ENCODE measurements at places on chromosomes 3 and 15.

- DNase-seq, result no peak
These were observed 65.2 kb downstream of the MYLK start for GRCh38 chr3:123818921-123819429.

DNA sequence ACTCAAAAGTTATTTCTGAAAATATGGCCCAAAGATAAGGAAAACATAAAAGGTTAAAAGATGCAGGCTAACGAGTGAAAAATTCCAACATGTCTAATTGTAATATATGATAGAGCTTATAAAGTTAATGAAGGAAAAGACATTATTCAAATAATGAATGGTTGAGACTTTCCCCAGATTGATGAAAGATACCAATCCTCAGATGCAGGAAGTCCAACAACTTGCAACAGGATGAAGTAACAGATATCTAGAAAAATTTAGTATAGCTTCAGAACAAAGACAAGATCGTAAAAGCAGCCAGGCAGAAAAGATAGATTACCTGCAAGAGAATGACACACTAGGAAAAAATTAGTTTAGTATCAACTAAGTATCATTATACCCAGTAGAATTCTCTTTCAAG, 546.4 kb upstream of the PPP2R3A start:
- DNase-seq, result no peak

DNA sequence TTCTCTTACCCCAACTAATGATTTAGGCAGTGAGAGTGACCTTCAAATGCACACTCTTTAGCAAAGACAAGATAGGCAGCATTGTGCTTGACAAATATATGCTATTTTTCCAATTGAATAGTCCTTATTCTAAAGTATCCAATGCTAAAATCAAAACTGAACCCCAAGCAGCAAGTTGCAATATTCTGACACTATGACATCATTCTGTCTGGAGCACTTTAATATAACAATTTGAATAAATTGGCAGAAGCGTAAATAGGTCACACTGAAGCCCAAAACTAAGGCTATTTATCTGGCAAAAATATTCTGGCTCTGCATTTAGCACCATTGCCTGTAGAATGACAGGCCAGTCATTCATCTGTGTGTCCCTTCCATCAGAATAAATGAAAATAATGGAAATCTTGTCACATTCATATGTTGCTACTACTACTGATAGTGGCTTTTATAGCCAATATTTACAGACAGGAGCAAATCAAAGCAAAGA, 2.9 kb downstream of the CBLB start:
- DNase-seq, result no peak

- no peak for DNase-seq
These were observed 15.1 kb downstream of the PDZRN3 start for GRCh38 chr3:73609655-73610054.

- DNase-seq, result no peak
These were observed 7.3 kb upstream of the CHCHD6 start for GRCh38 chr3:126696701-126697267.

GRCh38 chr15:33086500-33087121, 107.9 kb downstream of the FMN1 start:
- no peak for DNase-seq

DNA sequence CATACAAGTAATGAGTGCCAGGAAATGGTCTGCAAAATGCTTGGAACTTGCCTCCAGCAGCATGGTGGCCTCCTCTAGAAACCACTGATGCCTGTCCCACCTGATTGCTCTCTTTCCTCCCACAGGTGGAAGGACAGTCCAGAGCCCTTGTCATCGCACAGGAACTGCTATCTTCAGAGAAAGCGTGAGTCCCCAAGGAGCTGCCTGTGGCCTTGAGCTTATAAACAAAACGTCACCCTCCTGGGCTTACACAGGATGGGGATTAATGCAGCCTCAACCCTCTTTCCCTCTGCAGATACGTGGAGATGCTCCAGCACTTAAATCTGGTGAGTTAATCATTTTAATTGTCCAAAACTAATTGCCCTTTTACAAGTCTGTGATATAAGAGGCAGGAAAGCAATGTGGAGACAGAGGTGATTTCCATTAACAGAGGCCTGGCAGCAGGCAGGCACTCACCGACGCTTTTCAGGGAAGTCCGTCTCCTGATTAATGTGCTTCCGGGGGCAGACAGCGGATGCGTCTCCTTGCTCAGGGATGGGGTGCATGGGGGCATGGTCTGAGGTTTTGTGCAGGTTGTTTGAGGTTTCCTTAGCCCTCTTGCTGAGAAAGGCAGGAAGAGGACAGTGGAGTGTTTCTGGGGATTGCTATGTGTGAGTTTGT, 61.8 kb downstream of the FGD5 start:
- DNase-seq, result no peak

- DNase-seq, result peak; percentile 94
These were observed 162.0 kb downstream of the KLF13 start for GRCh38 chr15:31488437-31489204.

DNA sequence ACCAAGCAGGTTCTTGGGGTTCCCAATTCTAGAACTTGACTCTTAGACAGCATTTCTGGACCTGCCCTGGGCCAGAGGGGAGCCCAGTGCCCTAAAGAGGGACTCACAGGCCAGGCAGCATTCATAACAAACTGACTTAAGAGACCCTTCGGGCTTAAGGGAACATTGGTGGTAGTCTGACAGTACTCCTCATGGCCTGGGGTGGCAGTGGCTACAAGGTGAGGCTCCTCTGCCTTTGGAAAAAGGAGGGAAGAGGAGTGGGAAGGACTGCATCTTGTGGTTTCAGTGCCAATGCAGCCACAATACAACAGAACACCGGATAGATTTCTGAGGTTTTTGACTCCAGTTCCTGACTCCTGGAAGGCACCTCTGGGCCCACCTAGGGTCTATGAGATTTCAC, 172.2 kb upstream of the STRIT1 start:
- DNase-seq, result no peak

DNA sequence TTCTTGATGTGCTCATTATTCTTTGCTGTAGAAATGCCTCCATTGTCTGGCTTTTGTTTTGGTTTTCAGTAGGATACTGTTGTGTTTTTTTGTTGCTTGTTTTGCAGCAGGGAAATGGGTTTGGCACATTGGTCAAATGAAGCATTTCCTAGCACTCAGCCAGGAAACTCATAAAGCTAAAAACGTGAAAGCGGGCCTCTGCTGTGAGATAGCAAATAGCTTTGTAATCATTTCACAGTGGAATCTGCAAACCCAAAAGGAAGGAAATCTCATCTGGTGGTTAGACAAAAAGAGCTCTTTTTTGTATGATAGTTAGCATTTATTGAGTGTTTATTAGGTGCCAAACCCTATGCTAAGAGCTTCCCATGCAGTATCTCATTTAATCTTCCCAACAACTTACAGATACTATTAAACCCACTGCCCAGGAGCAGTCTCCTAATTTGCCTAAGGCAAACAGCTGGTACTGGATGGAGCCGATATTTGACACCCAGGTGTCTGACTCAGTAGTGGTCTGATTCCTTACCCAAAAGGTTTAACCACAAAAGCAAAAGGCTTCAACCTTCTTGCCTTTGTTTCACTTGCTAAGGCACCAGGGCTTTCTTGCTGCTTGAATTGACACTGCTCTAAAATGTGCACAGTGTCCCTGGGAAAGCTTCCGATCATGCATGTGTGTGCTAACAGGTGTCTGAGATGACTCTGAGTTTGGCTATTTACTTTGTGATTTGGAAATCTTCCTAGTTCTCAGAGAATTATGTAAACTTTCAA, 527.9 kb upstream of the MDFIC2 start:
- no peak for DNase-seq
